Foreskin keratinocyte (primary cell): ENCODE measurements at places on chromosomes 12 and 14.

DNA sequence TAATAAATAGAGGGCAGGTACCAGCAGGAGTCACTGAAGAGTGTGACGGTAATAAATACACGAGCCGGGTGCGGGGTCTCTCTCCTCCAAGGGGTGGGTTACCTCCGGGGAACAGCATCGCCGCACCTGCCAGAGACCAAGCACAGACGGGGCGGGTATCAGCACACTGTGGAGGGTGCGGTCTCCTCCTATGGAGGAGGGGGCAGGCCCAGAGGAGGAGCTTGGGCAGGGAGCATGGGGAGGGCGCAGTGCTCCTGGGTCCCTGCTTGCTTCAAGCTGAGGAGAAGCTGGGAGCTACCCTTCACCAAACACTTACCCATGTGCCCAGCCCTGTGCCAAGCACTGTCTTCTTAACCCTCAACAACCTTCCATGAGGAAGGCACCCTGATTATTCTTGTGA, 12.8 kb downstream of the PGF start:
- DNase-seq = no peak

- DNase-seq = no peak
Measured at GRCh38 chr14:67485501-67486095, 2.9 kb downstream of the TMEM229B start.

- no peak for DNase-seq
Measured at GRCh38 chr14:55963295-55963694, 154.9 kb upstream of the PELI2 start.

GRCh38 chr12:26809611-26810285, 23.2 kb downstream of the ITPR2 start:
- no peak for DNase-seq

DNA sequence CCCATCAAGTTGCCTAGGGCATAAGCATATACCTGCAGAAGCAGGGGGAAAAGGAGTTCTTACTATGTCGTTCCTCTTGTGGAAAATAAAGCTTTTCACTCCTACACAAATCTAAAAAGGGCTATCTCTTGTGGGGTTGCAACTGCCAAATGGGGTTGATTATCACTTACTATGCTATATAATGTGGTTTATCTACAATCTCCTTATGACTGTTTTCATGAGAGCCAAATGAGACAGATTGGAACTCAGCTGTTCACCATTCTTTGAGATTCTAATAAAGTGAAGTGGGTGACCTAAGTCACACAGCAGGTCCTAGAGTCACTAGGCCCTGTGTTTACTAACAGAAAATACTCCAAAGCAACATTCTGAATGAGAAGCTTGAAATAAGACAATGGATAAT, 47.7 kb downstream of the CIT start:
- DNase-seq = no peak

DNA sequence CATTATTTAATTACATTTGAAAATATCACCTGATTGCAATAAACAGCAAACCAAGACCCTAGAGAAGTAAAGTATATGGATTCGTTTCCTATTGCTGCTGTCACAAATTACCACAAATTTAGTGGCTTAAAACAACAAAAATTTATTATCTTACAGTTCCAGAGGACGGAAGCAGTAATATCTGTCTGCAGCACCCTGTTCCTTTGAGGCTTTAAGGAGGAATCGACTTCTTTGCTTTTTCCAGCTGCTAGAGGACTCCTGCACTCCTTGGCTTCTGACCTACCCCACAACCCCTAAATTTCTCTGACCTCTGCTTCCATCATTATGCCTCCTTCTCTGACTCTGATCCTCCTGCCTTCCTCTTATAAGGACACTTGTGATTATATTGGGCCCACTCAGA, 23.8 kb upstream of the PPM1A start:
- DNase-seq = no peak

DNA sequence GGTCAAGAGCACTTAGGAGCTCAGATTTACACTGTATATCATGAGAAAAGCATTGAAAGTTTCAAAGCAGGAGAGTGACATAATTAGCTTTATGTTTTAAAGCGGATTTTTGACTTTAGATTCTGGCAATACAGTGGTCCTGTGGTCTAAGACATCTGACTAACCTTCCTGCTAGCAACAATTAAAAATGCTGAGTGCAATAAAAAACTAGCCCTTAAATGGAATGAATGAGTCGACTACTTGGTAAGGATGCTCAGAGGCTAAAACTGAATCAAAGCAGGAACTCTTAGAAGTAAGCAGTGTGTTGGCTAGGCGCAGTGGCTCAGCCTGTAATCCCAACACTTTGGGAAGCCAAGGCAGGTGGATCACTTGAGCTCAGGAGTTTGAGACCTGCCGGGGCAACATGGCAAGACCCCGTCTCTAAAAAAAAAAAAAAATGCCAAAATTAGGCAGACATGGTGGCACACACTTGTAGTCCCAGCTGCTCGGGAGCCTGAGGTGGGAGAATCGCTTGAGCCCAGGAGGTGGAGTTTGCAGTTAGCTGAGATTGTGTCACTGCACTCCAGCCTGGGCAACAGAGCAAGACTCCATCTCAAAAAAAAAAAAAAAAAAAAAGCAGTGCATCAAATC, 18.9 kb downstream of the BICD1 start:
- peak; percentile 26 for DNase-seq

DNA sequence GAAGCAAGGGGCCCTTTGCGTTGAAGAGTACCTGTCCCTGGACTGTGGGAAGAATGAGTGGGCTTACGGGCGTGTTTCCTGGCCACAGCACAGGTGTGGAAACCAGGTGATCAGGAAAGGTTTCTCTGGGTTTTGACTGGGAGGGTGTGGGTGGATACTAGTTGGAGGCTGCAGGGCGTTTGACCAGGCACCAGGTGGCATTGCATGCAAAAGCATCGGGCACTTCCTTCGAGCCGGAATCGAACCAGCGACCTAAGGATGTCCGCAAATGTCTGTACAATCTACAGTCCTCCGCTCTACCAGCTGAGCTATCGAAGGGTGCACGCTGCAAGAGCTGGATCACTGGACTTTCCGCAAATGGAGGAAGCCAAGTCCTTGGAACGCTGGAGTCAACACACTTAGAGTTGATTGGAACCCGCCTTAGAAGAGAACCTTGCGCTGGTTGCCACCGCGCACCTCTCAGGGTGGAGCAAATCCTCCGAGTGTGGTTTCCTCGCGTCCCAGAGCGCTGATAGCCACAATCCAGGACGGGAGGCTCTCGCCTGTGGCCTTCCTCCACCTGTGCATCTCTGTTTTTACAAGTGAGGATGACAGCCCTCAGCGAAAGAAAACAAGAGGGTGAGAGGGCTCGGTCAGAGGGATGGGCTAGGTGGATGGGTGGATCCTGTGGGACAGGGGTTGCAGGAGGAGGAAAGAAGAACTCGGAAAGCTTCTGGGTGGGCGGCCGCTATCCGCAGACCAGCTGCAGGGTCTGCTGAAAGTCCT, 21.2 kb upstream of the RNASE4 start:
- DNase-seq = peak; percentile 95

GRCh38 chr14:101728367-101728742, 33.2 kb upstream of the PPP2R5C start:
- DNase-seq = no peak

GRCh38 chr12:24664161-24664880, 284.6 kb downstream of the BCAT1 start:
- no peak for DNase-seq

DNA sequence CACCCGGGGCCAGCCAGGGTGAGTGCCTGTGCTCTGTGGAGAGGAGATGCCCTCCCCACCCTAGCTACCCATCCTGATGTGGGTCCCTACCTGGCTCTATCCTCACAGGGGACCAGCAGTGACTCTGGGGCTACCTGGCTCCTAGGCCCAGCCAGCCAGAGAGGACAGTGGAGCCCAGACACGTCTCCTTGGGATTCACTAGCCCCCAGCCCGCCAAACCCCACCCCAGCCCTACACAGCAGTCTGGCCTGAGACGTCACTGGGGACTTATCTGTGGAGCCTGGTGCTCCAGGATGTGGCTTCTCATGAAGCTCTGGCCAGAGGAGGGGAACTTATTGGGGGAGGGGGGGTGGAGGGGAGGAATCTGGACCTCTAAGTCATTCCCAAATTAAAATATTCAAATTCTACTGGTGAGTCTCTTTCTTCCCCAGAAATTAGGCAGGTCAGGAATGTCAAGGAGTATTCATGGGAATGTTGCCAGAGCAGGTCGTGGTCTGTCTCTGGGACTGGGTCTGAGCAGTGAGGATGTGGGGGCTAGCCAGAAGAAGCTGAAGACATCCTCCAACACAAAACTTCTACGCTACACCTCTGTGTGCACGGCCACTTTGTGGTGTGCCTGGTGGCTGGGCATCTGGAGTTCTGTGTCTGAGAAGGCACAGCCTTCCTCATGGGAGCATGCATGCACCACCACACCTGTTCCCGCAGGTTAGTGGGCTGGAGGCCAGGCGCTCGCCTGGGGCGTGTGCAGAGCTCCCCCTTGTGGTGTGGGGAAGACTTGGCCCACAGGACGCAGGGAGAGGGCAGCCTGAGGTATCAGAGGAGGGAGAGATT, 2.7 kb downstream of the CMTM5 start:
- DNase-seq = no peak

DNA sequence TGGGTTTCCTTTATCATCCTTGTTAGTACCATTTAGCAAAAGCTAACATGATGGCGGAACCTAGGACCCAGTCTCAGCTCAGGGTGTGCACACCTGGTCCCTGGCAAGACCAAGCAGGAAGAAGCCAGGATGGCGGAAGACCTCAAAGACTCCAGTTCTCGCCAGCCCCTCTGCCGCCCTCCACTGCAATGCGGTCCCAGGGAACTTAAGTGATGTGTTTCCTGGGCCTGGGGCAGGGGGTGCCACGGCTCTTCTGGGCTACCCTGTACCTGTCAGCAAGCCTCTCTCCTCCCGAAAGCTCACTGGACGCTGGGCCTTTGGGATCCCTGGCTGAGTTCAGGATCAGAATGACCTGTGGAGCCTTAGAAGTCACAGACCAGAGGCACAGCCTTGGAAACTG, 71.3 kb downstream of the FBXL14 start:
- no peak for DNase-seq

- DNase-seq = no peak
Measured at GRCh38 chr14:54188064-54188666, 208.6 kb upstream of the CDKN3 start.

DNA sequence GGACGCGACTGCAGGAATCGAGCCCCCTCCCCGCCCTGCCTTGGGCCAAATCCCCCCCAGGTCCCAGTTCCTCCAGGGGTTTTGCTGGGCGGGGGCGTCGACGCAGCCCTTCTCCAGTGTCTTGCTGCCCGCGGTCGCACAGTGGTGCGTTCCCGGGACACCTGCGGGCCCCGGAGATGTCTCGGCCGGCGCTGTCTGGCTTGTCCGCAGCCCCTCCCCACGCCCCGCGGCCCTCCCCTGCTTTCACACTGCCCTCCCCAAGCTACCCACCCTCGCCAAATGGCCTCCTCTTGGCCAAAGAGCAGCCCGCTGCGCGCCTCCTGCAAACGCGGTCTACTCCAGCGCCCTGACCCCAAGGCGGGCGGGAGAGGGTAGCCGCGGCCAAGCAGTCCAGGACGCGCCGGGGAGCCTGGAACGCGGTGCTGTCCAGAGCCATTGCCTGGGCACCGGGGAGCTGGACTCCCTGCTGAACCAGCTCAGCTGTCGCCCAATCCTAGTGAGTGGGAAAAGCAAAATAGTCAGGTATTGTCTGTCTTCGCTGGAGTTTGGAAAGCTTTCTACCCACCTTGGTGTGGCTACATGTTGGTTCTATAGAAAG, 122.0 kb downstream of the AACS start:
- DNase-seq = no peak

DNA sequence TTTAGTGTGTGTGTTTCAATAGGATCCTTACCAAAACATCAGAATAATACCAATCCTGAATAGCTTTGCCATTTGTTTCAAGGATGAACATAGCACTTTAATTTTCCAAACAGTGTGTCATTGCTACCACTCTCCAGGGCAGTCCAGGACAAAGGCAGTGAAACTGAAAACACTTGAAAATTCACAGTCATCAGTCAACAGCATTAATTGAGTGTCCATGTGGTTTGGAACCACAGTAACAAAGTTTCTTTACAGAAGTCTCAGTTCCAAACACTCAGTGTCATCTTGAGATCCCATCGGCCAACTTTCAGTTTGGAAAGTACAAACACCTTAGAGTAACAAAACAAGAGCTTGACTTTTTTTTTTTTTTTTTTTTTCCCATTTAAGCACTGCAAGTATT, 228.4 kb upstream of the SOX5 start:
- DNase-seq = no peak

DNA sequence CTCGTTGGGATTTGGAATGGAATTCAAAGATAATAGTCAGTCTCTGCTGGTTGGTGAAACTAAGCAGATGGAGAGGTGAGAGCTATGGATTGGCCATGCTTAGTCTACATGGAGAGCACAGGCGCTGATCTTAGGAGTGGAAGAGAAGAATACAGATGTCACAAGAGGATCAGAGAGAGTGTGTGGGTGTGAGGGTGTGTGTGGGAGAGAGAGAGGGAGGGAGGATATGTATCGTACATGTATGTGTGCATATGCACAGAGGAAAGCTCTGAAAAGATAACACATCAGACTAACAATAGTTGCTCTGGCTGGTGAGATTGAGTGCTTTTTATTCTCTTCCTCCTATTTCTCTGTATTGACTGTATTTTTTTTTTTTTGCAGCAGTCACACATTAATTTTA, 686.2 kb upstream of the TBX3 start:
- DNase-seq = no peak

DNA sequence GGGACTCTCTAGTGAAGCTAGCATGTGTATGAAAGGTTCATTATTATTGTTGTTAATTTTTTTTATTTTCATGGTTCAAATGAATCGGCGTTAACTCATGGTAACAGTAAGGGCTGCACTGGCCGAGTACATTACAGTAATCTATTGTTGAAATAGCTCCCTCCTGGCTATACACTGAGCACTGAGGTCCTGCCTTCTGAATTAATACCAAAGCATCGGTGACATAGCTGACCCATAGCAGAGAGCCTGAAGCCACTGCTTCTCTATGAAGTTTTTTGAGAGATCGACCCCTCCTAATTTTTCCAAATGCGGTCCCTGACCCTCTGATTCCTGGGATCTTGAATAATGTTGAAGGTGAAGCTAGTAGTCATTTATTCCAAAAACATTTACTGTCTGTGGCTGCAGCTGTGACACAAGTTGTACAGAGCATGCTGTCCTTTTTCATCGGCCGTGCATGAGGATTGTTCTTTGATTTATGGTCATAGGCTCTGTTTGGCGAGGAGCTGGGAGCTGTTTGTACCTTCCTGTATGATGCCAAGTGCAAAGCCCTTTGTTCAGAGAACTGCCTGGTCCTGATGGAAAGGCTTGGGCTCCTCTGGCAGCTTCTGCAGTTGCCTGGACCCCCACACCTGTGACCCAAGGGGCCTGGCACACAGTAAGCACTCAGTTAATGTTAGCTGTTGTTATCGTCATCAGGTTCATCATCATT, 486.5 kb downstream of the EGLN3 start:
- no peak for DNase-seq

- no peak for DNase-seq
Measured at GRCh38 chr12:92124689-92125029, 21.0 kb downstream of the BTG1 start.

DNA sequence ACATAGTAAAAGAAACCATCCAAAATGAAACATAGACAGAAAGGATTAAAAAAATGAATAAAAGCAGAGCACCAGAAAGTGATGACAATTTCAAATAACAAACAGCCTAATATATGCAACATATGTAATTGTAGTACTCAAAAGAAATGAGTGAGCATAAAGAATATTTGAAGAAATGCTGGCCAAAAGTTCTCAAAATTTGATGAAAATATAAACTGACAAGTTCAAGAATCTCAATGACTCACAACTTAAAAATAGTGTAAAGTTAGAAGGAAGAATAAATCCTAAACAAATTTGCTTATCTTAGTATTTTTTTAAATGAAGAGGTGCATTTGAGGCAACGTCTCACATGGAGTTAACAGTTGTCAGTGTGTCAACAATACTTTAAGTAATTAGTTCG, 498.9 kb downstream of the SLC6A15 start:
- no peak for DNase-seq
